ENCODE measurements at places on chromosomes 16 and 17.

GRCh38 chr16:85982563-85982939, 83.6 kb downstream of the IRF8 start:
- DNase-seq = no peak

DNA sequence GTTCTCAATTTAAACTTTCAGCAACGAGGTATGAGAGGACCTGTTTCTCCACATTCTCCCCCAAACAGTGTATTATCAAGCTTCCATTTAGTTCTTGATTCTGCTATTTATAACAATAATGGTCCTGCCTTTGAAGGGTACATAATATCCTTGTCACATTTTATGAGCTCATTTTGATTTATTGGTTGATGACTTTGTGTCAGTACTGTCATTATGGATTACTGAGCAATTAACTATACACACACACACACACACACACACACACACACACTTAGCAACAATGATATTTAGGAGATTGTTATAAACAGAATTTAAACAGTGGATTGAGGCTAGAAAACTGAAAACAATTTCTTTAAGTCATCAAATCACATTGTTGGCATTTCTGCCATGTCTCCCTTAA, 7.0 kb downstream of the TMIGD1 start:
- no peak for DNase-seq

DNA sequence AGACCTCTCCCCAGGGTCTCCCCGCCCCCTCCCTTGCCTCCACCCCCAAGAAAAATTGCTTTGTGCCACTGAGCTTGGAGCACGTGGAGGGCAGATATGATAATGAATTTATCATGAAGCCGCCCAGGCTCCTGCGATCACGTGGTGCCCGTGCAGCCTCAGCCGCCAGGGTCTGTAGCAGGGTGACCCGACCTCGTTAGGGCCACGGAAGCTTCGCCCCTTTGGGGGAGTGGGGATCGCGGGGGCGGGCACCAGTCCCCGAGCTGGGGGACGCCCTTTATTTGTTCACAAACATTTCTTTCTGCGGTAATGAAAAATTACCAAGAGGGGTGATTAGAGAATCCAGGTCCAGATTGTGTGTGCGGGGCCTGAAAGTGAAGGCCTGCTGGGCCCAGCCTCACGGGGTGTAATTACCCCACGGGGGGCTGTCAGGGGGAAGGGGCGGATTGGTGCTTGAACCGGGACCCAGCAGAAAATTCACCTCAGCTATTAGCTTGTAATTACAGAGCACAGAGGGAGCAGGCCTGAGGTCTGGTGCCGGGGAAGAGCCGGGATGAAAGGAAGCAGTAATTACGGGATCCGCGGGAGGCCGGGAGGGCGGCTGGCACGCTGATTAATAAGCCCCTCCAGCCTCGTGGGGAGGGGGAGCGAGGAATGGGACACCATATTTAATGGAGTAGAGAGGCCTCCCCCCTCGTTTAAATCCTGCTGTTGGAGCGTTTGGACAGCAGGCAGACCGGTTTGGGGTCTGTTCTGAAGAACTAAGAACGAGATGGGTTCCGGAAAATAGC, 13.3 kb downstream of the GSE1 start:
- DNase-seq = no peak

DNA sequence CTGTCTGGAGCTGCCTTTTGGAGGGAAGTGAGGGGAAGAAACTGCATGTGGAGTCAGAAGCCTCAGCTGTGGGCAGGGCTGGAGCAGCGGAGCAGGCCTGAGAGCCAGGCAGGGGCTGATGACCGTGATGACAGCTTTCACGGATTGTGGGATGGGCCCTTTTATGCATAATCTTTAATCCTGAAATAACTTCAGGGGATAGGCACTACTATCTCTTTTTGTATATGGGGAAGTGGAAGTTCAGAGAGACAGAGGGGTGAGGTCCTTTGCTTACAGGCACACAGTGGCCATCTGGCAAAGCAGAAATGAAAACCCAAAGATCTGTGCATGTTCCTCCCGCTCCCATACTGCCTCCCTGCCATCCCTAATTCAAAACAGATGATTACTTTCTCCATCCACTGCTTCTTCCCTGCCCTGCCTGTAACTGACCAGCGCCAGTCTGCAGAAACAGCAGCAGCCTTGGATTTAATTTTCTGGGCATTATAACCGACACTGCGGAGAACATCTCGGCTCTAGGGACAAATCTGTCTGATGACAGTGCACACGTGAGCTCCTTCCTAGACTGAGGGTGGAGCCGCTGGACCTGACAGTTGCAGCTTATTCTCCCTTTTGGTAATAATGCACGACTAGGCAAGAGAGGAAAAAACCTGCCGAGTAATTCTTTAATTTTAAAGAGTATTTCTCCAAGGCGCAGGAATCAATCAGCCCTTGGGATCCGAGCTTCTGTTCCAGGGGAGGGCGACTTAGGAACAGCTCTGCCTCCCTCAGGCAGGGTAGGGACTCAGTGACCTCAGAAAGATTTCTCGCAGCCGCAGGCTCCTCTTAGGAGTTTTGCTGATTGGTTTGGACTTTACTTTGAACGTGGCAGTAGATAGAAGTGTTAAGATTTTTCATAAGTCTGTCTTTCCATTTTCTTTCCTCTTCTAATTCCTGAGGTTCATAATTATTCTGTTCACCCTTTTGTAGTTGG, 95.4 kb downstream of the UTP18 start:
- DNase-seq = no peak

- no peak for DNase-seq
These were observed 12.2 kb downstream of the MYH13 start for GRCh38 chr17:10360578-10360977.

GRCh38 chr17:72372185-72372584, 251.4 kb downstream of the SOX9 start:
- no peak for DNase-seq

DNA sequence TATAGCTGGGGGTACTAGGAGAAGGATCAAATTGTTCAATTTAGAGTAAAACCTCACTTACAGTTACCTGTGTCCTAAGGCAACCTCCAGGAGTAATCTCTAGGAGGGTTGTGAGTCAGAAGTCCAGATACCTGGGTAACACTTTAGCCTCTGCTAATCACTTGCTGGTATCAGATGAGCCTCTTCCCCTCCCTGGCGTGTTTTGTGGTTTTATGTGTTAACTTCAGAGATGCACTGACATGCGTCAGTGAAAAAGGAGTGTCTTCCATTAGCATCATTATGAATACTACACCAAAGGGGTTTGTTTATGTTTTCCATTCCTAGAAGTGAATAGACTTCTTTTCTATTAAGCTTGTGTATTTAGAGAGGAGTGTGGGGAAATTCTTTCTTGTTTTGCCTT, 208.2 kb downstream of the FTO start:
- DNase-seq = no peak

DNA sequence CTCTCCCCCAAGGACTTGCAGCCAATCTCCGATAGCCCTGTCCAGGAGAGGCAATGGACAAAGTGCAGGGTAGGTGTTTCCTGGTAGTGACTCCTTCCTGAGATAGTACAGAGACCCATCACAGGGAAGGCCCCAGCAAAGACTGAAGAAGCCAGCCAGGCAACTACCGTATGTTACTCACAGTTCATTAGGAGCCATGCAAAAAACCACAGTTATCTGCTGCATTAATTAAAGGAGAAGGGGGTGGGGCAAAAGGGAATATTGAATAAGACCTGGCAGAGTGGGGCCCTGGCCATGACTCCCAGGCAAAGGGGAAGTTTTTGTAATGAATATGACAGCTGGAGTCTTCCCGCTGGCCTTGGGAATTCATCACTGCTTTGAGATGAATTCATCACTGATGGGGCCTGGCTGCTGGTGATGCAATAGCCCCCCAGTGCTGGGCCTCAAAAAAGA, 2.5 kb upstream of the SLC13A2 start:
- no peak for DNase-seq

GRCh38 chr16:10561425-10561824, 19.0 kb downstream of the EMP2 start:
- DNase-seq = no peak

DNA sequence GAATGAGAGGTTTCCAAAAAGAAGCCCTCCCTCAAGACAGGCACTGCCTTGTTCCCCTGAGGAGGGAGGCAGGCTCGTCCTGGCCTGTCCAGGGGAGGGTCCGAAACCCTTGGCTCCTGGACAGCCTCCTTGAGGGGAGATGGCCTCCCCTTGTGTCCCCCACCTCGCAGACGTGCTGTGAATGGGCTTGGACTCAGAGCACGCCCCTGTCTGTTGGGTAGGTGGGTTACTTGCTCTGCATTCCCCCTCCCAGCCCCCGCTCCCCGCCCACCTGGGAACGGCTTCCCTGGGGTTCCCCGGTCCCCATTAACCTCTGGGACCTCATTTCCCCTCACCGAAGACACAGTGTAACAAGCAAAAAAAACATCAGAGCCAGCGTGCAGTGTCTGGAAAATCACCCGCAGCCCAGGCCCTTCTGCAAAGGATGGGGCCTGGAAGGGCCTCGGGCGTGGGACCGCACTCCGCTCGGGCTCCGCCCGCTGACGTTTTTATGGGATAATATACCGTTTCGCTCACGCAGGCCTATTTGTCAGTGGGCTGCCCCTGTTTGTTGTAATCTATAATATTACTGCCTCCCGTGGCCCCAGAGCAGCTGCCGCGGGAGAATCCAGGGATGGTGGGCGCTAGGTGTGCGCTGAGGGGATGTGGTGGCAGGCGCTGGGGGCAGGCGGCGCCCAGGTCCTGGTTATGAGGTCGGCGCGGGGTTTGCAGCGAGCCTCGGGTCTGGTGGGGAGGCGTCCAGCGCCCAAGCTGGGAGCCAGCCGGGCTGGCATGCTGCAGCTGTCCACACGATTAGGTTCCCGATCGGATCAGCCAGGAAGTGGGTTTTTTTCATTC, 11.1 kb downstream of the BAHCC1 start:
- DNase-seq = no peak

DNA sequence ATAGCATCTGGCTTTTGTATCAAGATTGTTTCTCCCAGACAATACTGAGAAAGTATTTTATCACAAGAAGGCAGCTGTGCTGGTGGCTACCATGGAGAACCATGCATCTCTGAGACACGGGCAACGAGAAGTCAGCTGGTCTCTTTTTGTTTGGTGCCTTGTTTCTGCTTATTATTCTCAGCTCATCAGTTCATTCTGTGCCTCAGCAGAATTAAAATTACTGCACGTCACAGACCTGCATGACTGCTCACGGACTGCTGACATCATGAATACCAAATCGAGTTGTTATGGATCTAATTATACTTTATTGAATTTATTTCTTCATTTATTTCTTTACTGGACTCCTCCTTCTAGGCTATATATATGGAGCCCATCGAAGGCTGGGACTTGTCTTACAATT, 19.0 kb upstream of the PMP22 start:
- no peak for DNase-seq

DNA sequence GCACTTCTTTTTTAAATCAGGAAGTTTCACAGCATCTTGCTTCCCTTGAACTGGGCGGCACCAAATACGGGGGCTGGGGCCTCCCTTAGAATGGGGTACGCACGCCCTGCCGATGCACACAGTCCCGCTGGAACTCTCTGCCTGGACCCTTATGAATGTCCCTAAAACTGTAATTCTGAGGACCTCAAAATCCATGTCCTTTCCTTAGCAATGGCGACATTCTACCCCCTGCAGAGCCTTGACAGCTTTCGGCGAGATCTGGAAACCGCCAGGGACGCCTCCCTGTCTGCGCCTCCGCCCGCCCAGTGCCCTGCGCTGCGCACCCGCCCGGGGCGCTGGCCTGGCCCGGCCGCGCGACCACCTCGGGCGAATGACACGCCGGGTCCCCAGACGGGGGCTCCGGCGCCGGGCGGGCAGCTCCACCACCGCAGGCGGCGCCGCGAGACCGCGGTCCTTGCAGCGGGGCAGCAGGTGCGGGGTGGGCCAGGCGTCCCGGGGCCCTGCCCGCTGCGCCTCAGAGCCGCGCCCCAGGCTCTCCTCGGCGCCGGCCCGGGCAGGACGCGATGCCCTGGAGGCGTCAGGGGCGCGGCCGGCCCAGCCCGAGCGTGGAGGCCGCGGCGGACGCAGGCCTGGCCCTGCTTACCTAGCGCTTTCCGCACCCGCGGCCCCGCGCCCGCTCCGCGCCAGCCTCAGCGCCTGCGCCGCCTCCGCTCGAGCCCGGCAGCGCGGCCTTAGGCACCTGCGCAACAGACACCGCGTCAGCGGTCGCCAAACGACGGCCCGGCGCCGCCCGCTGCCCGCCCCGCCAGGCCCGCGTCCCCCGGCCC, 548 bp downstream of the HAGH start:
- DNase-seq = peak; percentile 38

DNA sequence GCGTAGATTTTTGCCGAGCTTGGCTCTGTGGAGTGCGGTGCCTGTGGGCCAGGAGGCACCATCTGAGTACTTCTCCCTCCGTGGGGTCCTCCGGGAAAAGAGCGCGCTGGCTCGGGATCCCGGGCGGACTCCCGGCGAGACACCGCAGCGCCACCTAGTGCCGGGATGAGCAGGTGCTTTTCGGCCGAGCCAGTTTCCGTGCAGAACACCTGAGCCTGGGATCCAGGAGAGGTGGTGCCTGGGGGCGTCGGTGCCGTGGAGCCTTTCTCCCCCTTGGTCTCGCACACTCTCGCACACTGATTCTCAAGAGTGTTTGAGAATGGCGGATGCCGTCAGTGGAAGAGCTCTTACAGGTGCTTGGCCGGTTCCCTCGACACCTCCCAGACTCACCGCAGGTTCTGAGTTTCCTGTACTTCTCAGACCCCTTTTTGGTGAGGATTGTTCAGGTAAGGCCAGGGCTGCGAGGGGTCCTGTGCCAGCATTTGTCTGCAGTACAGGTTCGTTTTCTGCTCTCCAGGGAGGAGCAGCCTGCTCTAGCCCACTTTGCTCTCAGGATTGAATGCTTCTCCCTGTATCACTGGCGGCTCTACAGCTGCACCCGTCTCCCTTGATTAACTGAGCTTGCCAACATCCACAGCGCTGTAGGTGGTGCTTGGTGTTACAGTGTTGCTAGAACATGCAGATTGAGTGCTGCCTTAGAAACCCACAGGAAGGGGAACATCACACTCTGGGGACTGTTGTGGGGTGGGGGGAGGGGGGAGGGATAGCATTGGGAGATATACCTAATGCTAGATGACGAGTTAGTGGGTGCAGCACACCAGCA, 23.3 kb downstream of the TBCD start:
- no peak for DNase-seq

GRCh38 chr16:74034862-74035261, 261.8 kb upstream of the PSMD7 start:
- no peak for DNase-seq

- no peak for DNase-seq
These were observed 2.3 kb downstream of the VTN start for GRCh38 chr17:28367641-28368305.

DNA sequence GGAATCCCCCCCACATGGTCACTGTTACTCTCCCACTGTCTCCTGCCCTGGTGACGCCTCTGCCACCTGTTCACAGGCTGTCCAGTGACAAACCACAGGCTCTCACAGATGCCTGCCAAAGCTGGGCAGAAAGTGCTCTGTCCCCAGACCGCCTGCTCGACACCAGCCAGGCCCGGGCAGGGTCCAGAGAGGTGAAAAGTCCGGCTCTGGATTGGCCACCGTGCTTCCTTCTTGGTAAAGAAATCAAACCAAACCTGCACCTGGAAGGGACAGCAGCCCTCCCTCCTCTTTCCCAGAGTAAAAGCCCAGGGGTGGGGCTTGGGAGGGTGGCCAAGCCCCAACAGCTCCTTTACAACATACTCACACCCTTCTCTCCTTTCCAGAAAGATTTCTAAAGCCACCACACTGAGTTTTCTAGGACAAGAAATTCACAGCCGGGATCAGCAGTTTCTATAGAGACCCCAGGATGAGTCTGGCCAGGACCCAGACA, 6.2 kb downstream of the PCGF2 start:
- no peak for DNase-seq

GRCh38 chr17:31460226-31460721, 68.8 kb downstream of the RAB11FIP4 start:
- DNase-seq = no peak

- no peak for DNase-seq
These were observed 12.1 kb downstream of the ACLY start for GRCh38 chr17:41906465-41907184.

- no peak for DNase-seq
These were observed 45.8 kb upstream of the GSE1 start for GRCh38 chr16:85567101-85567866.
